Right atrium auricular region (tissue), 2 donors: ENCODE measurements at places on chromosomes 5 and 9. TPM values are rescaled to one million over a fixed set of nuclear protein-coding genes. Genes with fewer than 3 reads are reported as not detected.
A peak's percentile ranks its signal among the peaks of the same experiment; 100 is the strongest.

Gene PCDHA12
- total RNA-seq: 0.67 TPM

- H3K36me3 ChIP-seq: no peaks in the 10 kb centered on the region
- peaks cover 25% of the 10 kb centered on the region for H3K4me1 ChIP-seq
- peak overlapping the region; percentile 89 for H3K27ac ChIP-seq
- H3K27me3 ChIP-seq: no peaks in the 10 kb centered on the region
- peak; percentile 79 for DNase-seq
These were observed 223.3 kb downstream of the SEC61B start for GRCh38 chr9:99445371-99445891.

DNA sequence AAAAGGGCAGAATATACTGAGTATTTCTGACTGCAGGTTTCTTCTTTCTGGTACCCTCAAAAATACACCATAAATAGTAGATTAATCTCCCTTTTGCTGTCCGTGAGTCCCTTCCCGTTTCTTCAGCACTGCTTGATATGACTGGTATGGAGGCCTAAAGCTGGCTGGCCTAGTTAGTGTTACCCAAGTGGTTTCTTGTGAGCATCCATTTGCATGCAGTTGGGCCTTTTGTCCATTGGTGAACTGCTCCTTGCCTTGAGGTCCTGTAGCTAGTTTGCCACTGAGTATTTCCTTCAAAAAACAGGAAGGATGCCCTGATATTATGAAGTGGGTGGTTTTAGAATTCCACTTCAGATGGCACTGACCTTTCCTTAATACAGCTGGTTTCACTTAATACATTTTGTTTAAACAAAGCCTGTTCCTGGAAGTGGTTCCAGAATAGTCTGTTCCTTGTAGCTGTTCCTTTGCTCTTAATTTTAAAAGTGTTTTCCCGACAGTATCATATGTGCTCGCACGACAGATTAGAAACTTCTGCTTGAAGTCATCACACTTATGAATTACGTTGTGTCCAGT is 40.0 kb upstream of the ABL1 start:
- H3K4me1 ChIP-seq: peaks cover 12% of the 10 kb centered on the region
- H3K27me3 ChIP-seq: no peaks in the 10 kb centered on the region
- no peak overlapping the region for H3K4me3 ChIP-seq
- H3K36me3 ChIP-seq: no peaks in the 10 kb centered on the region
- DNase-seq: no peak
- H3K27ac ChIP-seq: peak overlapping the region; percentile 55

DNA sequence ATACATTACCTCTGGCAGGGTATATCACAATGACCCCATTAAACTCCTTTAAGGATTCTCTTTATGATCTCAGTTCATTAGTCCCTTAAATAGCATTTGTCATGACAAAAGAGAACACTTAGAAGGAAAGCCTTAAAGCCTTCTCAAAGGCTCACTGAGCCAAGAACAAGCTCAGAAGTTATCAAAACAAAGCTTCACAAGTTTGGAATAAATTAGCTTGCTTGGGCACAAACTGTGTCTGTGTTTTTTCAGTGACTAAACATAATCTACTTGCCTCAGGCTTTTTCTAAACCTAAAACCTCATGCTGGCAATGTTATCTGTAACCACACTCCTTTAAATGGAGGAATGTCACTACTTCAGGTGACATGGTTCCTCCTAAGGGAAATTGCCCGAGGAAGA is 1114.9 kb upstream of the C9orf72 start:
- H3K27ac ChIP-seq: no peak overlapping the region
- no peaks in the 10 kb centered on the region for H3K36me3 ChIP-seq
- H3K4me1 ChIP-seq: no peaks in the 10 kb centered on the region
- no peaks in the 10 kb centered on the region for H3K27me3 ChIP-seq
- H3K4me3 ChIP-seq: no peak overlapping the region

Gene PLPP7
- 124 TPM for total RNA-seq

- H3K4me3 ChIP-seq: no peak overlapping the region
- H3K27me3 ChIP-seq: no peaks in the 10 kb centered on the region
- H3K4me1 ChIP-seq: no peaks in the 10 kb centered on the region
- no peak for DNase-seq
These were observed 43.3 kb downstream of the RPS23 start for GRCh38 chr5:82234885-82235284.

GRCh38 chr5:147234239-147234824 is 494 bp upstream of the STK32A start:
- peak overlapping the region; percentile 76 for H3K27ac ChIP-seq
- no peak for DNase-seq
- H3K27me3 ChIP-seq: peaks cover 3% of the 10 kb centered on the region
- no peaks in the 10 kb centered on the region for H3K36me3 ChIP-seq

Gene DMRTA1
- total RNA-seq: 0.74 TPM

Gene GRXCR2
- total RNA-seq: 1.0 TPM

Gene SLC4A9
- total RNA-seq: not detected
